A673 (cell line): ENCODE measurements at places on chromosomes 7 and 10.

- no peak for DNase-seq
Measured at GRCh38 chr10:3950676-3951275, 165.8 kb upstream of the KLF6 start.

DNA sequence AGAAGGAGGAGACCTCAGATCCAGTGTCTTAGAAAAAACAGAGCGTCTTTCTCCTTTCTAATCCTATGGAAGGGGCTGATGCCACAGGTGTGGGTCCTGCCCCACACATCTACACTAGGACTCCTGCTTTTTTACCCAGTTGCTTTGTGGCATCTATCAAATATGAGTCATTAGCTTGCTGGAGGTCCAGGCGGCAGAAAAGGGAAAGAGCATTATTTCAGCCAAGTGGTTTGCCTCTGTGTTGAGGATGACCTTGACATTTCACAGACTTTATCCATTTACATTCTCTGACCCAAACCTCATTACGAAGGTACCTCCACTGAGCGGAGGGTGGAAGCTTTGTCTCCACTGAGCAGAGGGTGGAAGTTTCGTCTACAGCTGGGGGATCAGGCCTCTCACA is 308.4 kb upstream of the KLF6 start:
- DNase-seq = no peak

DNA sequence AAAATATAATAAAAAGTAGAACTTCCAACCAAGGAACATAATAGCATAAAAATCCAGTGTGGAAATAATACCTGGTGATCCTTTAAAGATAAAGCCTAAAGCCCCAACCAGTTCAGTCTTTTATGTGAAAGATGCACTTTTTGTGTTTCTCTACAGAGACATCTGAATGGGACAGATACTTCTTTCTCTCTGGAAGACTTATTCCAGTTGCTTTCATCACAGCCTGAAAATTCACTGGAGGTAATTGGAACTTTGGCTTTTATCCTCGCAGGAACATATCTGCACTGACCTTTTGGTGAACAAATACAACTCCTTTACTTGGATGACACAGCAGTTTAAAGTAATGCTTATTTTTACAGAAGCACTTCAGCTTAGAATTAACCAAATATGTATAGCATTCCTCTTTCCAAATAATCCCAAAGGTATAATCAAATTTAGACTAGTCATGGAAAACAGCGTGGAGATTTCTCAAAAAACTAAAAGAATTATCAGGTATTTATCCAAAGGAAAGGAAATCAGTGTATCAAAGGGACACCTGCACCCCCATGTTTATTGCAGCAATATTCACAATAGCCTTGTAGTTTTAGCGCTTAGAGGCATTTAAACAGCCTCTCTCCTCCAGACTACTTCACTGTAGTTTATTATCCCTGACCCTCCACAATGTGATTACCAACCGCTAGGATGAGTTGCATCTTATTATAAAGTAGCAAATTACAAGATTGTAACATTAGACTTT is 16.8 kb downstream of the HNRNPA2B1 start:
- DNase-seq = no peak

GRCh38 chr7:73811760-73812168 is 19.0 kb upstream of the CLDN4 start:
- peak; percentile 74 for DNase-seq

GRCh38 chr7:94055963-94056362 is 51.8 kb upstream of the BET1 start:
- DNase-seq = no peak

GRCh38 chr10:13865758-13866491 is 279.2 kb downstream of the PRPF18 start:
- DNase-seq = no peak

DNA sequence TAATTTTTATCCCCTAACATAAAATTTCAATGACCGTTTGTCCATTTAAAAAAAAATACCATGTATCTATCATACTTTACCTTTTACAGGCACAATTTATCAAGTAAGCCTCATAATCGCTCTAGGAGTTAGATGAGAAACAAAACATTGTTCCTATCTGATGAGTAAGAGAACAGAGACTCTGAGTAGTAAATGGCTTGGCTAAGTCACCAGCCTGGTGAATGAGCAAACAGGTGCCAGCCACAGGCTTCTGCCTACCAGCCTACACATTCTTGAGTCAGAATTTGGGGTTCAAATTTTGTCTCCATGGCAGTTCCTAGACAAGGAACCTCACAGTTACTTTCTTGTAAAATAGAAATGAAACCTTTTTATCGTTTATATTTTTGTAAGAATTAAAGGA is 235.4 kb downstream of the HGF start:
- no peak for DNase-seq

DNA sequence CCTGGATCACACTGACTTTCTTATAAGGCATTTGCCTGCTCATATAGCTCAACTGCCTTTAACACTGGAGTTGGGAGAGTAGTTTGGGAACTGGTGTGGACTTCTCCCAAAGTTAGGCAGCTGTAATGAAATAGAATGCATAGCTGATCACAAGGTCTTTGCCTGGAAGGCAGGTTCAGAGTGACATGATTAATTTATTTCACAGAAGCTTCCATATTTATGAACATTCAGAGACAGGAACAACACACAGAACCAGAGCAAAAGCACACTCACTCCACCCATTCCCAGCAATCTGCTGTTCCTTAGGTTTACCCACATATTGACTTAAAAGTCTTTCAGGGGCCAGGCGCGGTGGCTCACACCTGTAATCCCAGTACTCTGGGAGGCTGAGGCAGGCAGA is 234.2 kb downstream of the REEP3 start:
- no peak for DNase-seq

DNA sequence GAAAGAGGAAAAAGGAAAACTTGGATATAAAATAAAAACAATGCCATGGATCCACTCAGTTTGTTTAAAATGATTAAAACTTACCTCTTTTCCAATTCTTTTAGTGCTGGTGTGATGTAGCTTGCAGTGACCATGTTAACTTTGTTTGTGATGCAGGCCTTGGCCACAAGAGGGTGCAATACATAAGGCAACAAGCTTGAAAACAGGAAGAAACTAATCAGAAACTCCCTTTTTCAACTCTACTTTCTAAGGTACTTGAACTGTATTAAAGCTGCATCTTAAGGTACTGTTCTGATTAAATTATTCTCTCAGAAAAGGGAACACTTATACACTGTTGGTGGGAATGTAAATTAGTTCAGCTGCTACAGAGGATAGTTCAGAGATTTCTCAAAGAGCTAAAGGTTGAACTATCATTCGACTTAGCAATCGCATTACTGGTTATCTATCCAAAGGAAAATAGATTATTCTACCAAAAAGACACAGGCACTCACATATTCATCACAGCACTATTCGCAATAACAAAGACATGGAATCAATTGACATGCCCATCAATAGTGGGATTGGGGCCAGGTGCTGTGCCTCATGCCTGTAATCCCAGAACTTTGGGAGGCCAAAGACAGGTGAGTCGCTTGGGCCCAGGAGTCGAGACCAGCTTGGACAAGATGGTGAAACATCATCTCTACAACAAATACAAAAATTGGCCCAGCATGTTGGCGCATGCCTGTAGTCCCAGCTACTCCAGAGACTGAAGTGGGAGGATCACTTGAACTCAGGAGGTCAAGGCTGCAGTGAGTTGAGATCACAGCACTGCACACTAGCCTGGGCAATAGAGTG is 50.9 kb downstream of the AASS start:
- DNase-seq = peak; percentile 82

DNA sequence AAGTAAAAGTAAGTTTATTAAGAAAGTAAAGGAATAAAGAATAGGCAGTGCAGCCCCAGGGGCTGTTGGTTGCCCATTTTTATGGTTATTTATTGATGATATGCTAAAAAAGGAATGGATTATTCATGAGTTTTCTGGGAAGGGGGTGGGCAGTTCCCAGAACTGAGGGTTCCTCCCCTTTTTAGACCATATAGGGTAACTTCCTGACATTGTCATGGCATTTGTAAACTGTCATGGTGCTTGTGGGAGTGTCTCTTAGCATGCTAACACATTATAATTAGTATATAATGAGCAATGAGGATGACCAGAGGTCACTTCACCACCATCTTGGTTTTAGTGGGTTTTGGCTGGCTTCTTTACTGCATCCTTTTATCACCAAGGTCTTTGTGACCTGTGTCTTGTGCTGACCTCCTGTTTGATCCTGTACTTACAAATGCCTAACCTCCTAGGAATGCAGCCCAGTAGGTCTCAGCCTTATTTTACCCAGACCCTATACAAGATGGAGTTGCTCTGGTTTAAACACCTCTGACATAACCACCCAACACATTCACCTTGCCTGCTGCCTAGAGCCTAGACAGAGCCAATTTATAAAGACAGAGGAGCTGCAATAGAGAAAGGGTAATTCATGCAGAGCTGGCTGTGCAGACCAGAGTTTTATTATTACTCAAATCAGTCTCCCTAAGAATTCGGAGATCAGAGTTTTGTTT is 10.9 kb upstream of the ERCC6 start:
- DNase-seq = no peak

DNA sequence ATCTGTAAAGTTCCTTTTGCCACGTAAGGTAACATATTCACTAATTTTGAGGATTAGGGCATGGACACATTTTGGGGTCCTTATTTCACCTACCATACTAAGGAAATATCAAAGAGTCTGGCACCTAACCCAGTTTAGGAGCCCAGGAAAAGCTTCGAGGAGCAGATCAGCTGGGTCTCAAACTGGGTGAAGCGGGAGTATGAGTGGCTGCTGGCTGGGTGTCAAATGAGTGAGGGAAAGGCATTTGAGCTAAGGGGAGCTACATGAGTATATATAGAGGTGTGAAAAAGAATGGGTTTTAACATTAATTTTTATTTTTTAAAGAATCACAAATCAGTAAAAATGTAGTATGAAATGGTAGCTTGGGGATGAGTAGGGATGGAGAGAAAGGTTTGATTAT is 71.3 kb downstream of the MCU start:
- no peak for DNase-seq

DNA sequence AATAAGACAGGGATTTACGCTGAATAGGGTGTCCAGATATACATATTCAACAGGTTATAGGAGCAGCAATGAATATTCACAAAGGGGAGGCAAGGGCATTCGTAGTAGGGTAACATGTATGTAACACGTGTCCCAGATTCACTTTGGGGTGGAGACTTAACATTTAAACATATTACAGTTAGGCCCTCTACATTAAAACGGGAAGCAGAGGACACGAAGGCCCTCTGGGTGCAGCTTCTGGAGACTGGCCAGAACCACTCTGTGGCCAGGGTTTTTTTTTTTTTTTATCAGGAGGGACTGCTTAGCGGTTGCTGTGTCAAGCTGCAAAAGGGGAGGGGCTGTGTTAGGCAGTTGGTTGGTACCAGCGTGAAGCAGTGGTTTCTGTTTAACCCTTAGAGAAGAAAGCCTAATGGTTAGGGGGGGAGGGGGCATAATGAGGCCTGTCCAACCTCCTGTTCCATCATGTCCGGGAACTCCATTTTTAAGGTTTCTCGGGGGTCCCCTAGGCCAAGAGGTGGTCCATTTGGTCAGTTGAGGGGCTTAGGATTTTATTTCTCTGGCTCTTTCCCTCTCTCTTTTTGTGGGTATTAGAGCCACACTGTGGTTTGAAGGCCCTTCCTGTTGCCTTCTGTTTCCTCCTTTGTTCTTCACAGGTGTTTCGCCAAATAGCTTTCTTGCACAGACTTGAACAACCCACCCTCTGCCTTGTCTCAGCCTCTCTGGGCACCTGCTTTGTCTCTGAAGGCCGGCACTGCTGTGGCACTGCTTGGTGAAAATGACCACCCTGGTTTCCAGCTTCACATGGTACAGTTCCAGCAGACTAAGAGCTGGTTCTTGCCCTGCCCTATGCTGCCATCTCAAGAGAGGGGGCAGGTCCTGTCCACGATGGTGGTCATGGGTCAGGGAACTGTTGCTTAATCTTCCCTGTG is 26.4 kb downstream of the PRF1 start:
- peak; percentile 39 for DNase-seq

DNA sequence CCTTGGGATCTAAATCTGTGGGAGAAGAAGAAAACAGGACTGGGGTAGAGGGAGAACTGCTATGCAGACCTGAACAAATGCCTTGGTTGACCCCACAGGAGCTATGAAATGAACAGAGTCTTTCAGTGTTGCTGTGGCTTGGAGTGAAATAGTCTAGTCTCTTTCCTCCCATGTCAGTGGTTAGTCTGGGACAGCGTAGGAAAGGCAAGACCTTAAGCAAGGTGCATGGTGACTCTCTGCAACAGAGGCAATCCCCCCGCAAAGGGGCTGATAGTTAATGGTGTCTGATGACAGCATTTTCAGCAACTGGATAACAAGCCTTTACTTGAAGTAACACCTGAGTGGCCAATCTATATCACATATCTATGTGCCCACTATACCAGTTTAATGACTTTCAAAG is 62.3 kb downstream of the ARL4A start:
- DNase-seq = no peak

- DNase-seq = no peak
Measured at GRCh38 chr10:129860396-129860795, 103.7 kb downstream of the EBF3 start.

DNA sequence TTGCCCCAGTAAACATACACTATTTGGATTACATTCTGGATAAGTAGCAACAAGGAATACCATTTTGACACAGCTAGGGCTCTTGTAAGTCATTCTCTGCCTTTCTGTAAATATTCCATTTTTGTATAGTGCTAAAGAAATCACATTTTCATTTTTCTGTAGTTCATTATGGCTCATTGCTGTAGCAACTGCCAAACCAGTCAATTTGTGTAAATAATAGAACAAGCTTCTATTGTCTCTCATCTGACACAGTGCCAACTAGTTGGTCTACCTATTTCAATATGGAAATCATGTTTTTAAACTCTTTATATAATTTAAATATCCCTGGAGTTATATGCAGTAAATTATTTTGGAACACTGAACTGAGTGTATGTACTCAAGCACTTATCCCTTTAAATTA is 193.7 kb downstream of the RELN start:
- no peak for DNase-seq

DNA sequence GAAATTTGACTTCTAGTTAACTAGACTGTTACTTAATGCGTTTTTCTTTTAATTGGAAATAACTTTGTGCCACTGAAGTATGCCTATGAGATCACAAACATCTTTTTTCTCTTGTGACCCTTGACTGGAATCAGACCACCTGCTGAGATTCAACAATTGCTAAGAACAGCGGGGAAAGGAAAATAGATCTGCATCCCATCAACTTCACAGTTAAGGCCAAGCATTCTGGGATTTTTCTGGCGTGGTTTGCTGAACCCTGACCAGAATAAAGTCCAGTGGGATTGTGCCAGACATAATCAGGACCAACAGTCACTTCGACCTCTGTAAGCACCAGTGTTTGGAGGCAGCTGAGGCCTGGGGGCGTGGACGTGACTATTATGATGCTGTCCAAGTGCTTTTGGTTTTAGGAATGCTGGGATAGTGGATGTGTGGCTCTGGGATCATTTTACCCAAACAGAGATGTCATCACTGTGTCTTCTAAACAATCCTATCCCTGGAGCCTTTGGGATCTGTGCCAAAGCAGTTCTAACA is 373.3 kb upstream of the PRKCQ start:
- no peak for DNase-seq

DNA sequence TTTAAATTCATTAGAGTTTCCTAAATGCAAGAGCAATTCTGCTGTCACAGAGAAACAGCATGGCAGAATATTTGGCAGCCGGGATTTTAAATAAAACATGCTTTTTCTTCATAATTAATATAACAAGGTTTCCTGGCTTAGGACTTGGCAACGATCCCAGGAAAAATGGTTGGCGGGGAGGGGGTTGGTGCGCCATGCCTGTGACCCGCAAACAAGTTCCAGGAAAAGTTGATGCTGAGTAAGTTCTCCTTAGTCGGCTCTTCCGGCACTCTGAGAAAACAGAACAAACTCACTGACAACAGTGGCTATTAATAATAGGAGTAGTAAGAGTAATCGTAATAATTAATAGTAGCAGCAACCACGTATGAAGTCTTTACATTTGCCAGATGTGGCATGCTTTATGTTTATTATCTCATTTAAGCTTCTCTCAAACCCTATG is 4.6 kb downstream of the HABP2 start:
- no peak for DNase-seq
